ENCODE measurements at places on chromosomes 5 and 9. TPM values are rescaled to one million over a fixed set of nuclear protein-coding genes. Genes with fewer than 3 reads are reported as not detected.

DNA sequence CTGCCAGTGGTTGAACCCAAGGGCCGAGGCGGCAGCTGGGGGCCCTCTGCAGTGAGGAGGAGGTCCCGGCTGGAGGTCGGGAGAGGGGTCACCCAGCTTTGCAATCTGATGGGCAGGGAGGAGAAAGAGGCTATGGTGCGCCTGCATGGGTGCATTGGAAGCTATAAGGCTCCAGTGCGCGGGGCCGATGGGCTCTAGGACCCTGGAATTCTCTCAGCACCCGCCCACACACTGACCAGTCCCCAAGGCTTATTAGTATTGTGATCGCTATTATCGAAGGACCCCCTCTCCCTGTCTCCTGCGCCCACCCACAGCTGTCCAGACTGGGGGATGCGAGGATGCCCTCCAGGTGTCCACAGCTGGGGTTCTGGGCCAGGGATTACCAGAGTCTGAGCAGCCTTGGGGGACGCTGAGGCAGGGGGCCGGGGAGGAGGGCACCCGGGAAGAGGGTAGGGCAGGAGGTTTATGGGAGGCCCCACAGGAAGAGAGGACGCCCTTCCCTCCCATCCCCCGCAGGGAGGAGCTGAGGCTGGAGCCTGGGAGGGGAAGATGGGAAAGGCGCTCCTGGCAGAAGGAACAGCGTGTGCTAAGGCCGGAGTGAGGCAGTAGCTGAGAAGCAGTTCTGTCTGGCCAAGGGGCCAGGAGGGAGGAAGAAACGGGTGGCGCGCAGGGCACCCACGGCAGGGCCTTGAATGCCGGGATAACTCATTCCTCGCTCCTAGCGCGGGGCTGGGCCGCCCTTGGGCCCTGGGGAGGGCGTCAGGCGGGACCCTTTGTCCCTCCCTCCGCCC is 24.2 kb downstream of the C9orf50 start:
- peak overlapping the region; percentile 93 for H3K27ac ChIP-seq
- peak; percentile 83 for DNase-seq
- peaks cover 8% of the 10 kb centered on the region for H3K4me1 ChIP-seq

DNA sequence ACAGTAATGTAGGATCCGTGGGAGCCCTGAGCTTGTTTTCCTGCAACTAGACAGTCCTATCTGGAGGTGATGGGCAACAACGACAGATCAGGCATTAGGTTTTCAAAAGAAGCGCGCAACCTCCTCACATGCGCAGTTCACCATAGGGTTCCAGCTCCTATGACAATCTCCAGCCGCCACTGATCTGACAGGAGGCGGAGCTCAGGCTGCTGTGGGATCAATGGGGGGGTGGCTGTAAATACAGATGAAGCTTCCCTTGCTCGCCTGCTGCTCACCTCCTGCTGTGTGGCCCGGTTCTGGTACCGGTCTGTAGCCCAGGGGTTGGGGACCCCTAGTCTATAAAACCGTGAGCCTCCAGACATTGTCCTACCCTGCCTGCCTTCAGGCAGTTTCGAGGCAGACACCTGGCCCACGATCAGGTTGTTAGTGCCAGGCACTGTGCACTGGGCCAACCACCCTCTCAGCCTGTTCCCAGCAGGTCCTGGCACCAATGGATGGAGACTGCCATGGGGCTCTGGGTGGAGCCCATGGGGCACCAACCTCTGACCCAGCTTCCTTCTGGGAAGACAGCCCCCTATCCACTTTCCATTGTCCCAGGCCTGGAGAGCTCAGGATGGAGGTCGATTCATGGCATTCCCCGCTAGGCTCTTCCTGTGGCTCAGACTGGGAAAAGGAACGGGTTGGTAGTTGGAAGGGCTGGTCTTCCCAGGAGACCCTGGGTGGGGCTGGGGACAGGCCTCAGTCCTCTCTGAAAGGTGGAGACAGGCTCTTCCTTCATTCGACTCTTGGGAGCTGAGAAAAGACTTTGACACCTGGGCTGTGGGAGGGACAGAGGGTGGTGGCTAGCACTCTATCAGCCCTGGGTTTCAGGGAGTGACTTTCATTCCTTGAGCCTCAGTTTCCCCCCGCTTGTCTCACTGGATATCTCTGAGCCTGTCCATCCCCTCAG is 1.7 kb downstream of the ENDOG start:
- no peak overlapping the region for H3K27ac ChIP-seq
- DNase-seq, result peak; percentile 75
- H3K4me3 ChIP-seq, result no peak overlapping the region
- H3K4me1 ChIP-seq, result peaks cover 4% of the 10 kb centered on the region
- no peaks in the 10 kb centered on the region for H3K27me3 ChIP-seq

DNA sequence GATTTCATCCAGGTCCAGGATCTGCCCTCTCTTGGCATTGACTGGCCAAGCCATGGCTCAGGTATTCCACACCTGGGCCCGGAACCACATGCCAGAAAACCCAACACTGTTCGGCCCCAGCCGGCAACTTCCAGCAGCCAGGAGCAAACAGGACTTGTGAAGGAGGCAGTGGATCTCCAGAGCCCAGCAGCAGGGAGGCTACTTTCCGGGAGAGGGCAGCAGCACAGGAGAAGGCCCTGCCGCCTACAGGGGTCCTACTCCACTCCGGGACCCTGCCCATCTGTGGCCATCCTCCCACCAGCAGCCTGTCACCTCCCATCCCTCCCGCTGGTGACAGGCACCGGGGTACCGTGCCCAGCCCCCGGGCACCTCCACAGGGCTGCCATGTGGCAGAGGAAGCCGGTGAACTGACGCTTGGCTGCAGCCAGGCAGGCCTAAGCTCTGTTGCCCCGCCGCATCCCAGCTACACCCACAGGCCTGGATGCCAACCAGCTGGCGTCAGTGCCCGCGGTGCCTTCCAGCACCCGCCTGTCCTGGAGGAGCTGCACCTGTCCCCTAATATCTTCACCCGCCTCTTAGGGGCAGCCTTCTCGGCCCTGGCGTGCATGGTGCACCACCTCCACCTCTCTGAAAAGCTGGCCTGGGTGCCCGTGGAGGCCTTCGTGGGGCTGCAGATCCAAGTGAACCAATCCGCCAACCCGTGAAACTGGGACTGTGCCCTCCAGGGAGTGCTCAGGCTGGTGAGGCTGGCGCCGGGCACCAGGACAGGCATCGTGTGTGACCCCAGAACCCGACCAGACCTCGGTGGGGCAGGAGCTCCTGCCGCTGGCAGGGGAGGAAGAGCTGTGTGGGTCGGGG is 18.9 kb upstream of the SLC30A5 start:
- no peak overlapping the region for H3K4me3 ChIP-seq
- no peak overlapping the region for H3K27ac ChIP-seq
- DNase-seq, result no peak
- H3K4me1 ChIP-seq, result no peaks in the 10 kb centered on the region

GRCh38 chr9:22206833-22207232 is 197.7 kb upstream of the CDKN2B start:
- DNase-seq, result no peak
- H3K27me3 ChIP-seq, result no peaks in the 10 kb centered on the region
- no peak overlapping the region for H3K27ac ChIP-seq

GRCh38 chr5:154723740-154724505 is 31.3 kb upstream of the LARP1 start:
- no peak for DNase-seq
- H3K4me3 ChIP-seq, result no peak overlapping the region
- no peaks in the 10 kb centered on the region for H3K4me1 ChIP-seq
- H3K27ac ChIP-seq, result peak overlapping the region; percentile 33
- no peaks in the 10 kb centered on the region for H3K27me3 ChIP-seq

- DNase-seq, result no peak
- H3K4me3 ChIP-seq, result no peak overlapping the region
- no peaks in the 10 kb centered on the region for H3K4me1 ChIP-seq
- H3K27me3 ChIP-seq, result no peaks in the 10 kb centered on the region
Measured at GRCh38 chr5:6435356-6435755, 13.3 kb upstream of the UBE2QL1 start.

GRCh38 chr5:65566505-65566904 is 3.4 kb downstream of the PPWD1 start:
- no peak for DNase-seq
- no peaks in the 10 kb centered on the region for H3K27me3 ChIP-seq
- no peak overlapping the region for H3K4me3 ChIP-seq
- H3K4me1 ChIP-seq, result no peaks in the 10 kb centered on the region

GRCh38 chr5:143131972-143132371 is 271.5 kb downstream of the NR3C1 start:
- no peak overlapping the region for H3K4me3 ChIP-seq
- no peaks in the 10 kb centered on the region for H3K36me3 ChIP-seq
- H3K27ac ChIP-seq, result no peak overlapping the region
- no peaks in the 10 kb centered on the region for H3K4me1 ChIP-seq
- H3K27me3 ChIP-seq, result no peaks in the 10 kb centered on the region

DNA sequence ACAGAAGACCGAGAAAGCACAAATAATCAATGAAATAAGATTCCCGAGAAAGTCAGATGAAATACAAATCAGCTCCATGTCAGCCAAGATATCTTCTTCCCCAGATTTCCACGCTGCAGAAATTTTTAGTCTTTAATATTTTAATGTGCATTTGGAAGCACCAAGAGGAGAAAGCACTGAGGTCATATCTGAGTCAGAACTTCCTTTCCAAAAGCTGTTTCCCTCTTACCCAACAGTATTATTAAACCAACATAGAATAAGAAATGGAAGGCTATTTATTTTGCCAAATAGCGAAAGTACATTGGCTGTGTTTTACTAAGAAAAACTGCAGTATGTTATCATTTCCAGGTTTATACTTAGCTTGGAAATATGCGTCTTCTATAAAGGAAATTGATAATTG is 772.1 kb upstream of the CDH9 start:
- no peak for DNase-seq
- H3K4me1 ChIP-seq, result no peaks in the 10 kb centered on the region
- H3K27ac ChIP-seq, result no peak overlapping the region
- no peak overlapping the region for H3K4me3 ChIP-seq

The IFNK gene
- total RNA-seq, result not detected

The OLFML2A gene
- total RNA-seq, result 82.7 TPM

The MZB1 gene
- total RNA-seq, result not detected

The TAS2R1 gene
- total RNA-seq, result not detected

The PHF24 gene
- total RNA-seq, result 0.76 TPM

The SMIM32 gene
- total RNA-seq, result not detected
